ENCODE measurements at places on chromosomes 7 and 10.

DNA sequence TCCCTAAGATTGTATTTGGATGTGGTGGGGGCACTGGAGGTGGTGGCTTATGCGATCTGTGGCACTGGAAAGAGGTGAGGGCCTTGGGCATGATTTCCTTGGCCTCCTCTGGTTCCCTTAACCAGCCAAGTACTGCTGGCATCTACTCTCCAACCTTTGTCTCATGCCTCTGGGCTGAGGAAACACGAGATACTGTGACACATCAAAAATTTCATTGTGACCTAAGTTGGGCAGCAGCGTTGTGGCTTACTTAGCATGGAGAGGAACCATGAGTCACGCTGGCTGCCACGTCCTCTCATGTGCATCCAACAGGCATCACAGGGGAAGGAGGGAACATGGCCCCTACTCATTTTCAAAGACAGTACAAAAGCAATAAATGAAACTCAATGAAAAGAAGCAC, 29.7 kb upstream of the GSDME start:
- DNase-seq, result peak; percentile 42

GRCh38 chr10:110353244-110354119, 48.8 kb upstream of the SMNDC1 start:
- DNase-seq, result peak; percentile 90

DNA sequence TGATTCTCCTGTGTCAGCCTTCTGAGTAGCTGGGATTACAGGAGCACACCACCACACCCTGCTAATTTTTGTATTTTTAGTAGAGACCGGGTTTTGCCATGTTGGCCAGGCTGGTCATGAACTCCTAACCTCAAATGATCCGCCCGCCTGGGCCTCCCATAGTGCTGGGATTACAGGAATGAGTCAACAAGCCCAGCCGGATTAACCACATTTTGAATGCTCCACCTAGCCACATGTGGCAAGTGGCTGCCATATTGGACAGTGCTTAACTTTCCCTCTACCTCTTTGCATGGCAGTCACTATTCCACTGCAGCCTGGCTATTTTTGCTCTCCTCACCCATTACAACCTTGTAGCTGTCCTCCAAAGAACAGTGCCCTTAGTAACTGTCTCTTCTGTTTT, 160.1 kb downstream of the GATA3 start:
- DNase-seq, result no peak

DNA sequence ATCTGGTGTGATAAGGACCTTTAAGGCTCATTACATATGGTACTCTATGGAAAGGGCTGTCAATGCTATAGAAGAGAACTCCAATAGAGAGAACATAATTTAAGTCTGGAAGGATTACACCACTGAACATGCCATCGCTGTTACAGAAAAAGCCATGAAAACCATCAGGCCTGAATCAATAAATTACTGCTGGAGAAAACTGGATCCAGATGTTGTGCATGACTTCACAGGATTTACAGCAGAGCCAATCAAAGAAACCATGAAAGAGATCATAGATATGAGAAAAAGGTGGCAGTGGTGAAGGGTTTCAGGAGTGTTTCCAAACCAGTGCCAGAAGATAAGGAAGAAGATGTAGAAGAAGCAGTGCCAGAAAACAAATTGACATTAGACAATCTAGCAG, 18.9 kb upstream of the GPR22 start:
- DNase-seq, result no peak

DNA sequence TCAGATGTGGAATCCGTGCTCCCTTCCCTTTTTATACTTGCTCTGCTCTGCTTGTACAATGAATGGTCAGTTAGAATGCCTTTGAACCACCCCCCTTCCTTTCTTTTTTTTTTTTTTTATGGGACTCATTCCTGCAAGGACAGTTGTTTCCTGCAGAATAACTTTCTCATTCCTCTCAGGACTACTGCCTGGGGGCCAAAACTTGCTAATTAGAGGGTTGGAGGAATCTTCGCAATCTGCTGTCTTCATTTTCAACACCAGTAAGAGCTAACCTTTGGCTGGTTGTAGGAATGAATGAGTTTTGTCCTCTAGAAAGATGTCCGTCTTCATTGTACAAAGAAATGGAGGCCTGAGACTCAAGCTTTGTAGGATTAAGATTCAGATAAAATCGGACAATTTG, 868.1 kb downstream of the LRMDA start:
- DNase-seq, result no peak

GRCh38 chr10:36464291-36464690, 661.1 kb upstream of the ANKRD30A start:
- DNase-seq, result no peak

- DNase-seq, result no peak
These were observed 40.9 kb downstream of the CDH23 start for GRCh38 chr10:71437537-71438092.

GRCh38 chr10:130871406-130871805, 440.1 kb downstream of the TCERG1L start:
- no peak for DNase-seq

DNA sequence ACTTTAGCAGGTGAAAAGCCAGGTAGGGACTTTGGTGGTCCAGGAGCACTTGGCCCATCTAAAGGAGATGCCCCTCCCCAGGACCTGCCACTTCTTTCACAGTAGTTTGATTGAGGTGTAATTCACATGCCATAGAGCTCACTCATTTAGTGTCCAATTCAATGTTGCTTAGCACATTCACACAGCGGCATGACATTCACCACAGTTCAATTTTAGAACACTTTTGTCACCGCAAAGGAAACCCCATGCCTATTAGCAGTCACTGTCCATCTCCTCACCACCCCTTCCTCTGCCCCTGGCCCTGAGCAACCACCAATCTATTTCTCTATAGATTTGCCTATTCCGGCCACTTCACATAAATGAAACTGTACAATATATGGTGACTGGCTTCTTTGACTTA, 211.6 kb upstream of the ZMIZ1 start:
- DNase-seq, result no peak

DNA sequence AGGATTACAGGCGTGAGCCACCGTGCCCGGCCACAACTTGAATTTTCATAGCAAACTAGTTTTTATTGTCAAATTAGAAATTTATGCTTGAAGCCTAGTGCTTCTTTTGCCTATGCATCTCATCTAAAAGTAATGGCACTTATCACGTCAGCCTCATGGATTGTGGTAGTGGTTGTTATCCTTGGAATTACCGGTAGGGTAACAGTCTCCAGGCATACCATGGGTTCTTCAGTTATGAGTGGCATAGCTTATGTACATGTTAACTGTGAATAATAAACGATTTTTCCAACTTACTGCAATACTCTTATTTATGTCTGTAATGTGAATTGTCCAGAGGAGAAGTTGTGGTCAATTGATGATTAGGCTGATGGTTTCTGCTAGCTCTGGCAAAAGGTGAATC, 63.1 kb downstream of the BMPR1A start:
- no peak for DNase-seq

DNA sequence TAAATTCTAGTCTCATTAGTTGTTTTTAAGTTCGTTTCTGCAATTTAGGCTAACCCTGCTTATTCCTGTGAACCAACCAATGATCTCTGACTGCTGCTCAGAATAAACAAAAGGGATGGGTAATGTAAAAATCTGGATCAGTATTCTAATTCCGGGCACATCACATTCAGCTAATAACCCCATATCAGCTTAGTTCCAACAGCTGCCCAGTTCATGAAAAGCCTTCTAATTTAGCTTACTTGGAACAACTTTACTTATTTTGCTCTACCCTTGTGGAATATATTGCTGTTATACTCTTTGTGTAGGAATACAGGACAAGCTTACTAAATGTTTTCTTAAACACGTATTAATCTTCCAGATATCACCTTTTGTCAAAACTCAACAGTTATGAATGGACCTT, 3.6 kb upstream of the CFAP43 start:
- DNase-seq, result no peak

DNA sequence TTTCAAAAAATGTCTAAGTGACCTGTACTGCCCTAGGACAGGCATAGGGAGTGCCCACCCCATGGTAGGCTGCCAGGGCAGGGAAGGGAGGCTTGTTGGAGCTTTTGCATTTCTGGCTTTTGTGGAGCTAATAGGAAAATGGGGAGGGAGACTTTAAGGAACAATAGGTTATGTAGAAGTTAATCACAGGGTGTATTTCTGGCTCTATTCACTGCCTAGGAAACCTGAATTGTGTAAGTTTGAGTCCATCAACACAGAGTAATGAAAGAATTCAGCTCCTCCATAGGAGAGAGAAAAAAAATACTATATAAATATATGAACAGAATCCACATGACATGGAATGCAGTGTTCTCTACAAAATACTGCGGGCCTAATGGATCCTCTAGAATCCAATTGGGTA, 661.5 kb downstream of the KCNMA1 start:
- DNase-seq, result no peak

DNA sequence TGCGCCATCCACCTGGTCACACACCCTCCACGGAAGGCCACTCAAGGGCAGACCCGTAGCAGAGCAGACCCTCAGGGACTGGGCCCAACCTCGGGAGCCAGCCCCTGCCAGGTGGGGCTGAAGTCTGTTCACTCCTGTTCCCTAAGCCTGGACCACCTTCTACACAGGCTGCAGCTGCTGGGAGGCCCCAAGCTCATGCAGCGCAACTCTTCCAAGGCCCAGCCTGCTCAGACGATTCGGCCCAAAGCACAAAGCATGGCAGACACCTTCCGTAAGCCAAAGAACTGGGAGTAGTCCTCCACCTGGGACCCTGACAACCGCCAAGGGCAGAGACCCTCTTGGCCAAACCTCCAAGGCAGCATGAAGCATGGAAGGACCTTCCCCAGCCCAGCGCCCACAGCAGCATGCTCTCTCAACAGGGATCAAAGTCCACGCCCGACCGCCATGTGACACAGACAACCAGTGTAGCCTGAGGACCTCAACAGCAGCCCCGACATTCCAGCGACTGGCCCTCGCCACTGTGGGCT, 11.5 kb downstream of the SHH start:
- no peak for DNase-seq

DNA sequence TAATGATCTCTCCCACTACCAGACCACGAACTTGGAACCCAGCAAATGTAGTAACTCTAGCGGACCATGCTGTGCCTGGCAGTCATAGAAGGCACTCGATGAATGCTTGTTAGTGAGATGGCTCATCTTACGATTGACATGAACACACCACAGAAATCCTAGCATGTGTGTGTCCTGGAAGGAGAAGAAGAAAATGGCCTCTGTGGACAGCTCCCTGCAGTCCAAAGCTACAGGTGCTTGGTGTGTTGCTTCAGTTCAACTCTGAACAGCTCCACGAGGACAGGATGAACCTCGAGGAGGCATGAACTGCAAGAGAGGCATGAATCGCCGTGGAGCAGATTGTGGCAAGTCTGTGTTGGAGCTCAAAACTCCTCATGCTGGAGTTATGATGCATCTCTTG, 93.5 kb downstream of the KLF6 start:
- DNase-seq, result no peak

- DNase-seq, result no peak
These were observed 75.8 kb upstream of the CHST15 start for GRCh38 chr10:124168991-124169802.

- DNase-seq, result no peak
These were observed 726.4 kb downstream of the KCNMA1 start for GRCh38 chr10:76911184-76911583.

DNA sequence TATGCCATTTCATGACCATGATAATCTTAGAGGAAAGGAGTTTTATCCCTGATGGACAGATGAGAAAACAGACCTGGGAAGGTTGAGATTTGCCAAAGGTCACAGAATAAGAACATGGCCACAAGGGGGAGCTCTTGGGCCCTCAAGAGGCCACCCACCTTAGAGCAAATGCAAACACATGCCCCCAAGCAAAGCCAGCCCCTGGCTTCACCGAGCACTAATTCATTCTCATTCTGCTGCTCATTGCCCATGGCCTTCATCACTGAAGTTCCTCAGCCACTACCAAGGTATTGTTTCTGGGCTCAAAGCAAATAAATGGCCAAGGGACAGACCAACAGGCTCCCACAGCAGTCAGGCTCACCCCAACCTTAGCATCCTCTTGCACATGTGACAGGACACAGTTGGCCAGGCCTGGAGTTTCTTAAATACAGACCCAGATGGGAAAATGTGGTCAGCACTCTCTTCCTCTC, 44.2 kb downstream of the PDLIM1 start:
- peak; percentile 50 for DNase-seq

DNA sequence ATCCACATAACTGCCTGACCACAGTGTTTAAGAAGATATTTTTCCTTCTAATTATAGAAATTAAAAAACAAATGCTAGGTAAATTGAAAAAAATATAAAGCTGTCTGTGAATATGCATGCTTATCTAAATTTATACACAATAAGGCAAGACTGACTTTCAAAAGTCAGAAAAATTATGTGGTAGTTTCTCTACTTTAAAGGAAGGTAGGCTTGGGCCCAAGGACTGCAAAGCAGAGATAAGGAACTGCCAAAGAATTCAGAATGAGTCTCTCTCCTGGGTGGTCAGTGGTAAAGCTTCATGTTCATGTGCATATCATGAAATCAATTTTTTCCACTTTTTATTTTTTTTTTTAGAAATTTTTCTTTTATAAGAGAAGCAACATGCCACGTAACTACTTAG, 998.6 kb downstream of the REEP3 start:
- no peak for DNase-seq

- DNase-seq, result no peak
These were observed 23.7 kb downstream of the PRR15 start for GRCh38 chr7:29587195-29587808.

- DNase-seq, result peak; percentile 10
These were observed 96.4 kb downstream of the CCSER2 start for GRCh38 chr10:84424731-84425167.

DNA sequence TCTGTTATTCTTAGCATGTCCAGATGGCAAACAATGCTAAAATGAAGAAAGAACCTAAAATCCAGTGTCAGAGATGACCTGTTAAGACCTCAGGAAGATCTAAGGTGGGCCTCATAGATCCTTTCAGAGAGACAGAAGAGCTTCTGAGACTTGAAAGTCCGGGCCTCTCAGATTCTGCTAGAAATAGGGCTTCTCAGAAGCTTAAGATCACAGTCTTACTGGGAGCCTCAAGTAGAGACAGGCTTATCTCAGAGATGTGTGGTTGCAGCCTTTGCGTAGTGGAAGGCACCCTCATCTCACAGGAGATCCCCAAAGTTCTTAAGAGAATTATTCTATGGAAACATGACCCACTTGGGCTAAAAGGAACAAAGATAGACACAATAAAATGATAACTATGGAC, 642.8 kb downstream of the TNS3 start:
- DNase-seq, result no peak

GRCh38 chr7:16404636-16405035, 16.7 kb downstream of the CRPPA start:
- no peak for DNase-seq

GRCh38 chr10:10910634-10911033, 107.0 kb upstream of the CELF2 start:
- DNase-seq, result no peak

GRCh38 chr7:33792041-33792440, 113.3 kb upstream of the BMPER start:
- no peak for DNase-seq

DNA sequence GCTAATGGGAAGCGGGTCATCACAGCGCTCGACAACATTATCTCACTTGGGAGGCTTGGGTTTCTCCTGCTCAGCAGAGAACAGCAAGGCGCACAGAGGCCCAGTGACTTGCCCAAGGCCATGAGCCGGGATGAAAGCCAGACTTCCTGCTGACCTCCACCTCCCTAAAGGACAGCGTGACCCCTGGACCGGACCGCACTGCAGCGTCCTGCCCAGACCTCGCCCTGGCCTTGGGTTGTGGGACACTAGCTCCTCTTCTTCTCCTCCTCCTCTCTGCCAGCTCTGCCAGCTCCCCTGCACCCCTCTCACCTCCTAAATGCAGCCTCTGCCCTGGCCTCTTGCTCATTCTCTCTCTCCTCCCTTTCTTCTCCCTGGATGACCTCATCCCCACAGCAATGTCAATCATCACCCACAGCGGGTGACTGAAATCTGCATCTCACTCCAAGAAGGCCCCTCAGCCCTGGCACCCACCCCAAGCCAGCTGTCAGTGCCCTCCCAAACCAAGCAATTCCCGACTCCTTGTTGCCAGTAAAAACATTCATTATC, 19.4 kb downstream of the SPOCK2 start:
- no peak for DNase-seq

Data from stimulated activated CD4-positive, alpha-beta T cell treated with anti-CD3 and anti-CD28 coated beads, Interleukin-1b, Interleukin-23, amount 100 ng/mL, for 48 hours (primary cell).